ENCODE measurements at places on chromosomes 3 and 15.
A peak's percentile ranks its signal among the peaks of the same experiment; 100 is the strongest.

- DNase-seq, result no peak
These were observed 164.3 kb downstream of the CACNA1D start for GRCh38 chr3:53658613-53659193.

DNA sequence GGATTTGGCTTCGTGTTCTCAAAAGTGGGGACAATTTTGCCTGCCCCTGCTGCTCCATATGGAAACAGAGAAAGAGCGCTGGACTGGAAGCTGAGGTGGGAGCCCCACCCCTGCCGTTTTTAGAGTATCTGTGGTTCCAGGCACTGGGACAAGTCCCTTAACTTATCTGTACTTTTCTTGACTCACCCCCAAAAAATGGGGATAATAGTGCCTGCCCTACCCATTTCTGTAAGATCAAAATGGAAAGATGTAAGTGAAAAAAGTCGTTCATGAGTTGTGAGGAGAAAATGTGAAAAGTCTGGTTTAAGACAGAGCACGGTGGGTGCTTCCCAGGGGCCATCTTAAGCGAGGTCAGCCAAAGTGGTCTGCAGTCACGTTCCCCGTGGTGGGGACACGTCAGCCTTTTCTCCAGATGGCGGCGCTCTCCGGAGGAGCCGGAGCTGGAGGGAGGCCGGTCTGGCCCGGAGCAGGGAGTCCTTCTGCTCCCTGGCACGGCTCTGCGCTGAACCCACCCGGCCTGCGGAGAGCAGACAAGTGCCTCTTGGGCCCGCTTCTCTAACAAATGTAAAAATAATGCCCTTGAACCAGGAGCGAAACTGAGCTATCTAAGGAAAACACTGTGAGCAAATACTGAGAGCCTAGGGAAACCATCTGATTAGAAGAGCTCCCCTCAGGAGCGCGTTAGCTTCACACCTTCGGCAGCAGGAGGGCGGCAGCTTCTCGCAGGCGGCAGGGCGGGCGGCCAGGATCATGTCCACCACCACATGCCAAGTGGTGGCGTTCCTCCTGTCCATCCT is at the start of gene CLDN18:
Gene CLDN18, plus strand, starts transcription at position 690 of the 797 bp plus-strand sequence. Its CDS starts 61 bp downstream, at position 751.
- no peak for DNase-seq

DNA sequence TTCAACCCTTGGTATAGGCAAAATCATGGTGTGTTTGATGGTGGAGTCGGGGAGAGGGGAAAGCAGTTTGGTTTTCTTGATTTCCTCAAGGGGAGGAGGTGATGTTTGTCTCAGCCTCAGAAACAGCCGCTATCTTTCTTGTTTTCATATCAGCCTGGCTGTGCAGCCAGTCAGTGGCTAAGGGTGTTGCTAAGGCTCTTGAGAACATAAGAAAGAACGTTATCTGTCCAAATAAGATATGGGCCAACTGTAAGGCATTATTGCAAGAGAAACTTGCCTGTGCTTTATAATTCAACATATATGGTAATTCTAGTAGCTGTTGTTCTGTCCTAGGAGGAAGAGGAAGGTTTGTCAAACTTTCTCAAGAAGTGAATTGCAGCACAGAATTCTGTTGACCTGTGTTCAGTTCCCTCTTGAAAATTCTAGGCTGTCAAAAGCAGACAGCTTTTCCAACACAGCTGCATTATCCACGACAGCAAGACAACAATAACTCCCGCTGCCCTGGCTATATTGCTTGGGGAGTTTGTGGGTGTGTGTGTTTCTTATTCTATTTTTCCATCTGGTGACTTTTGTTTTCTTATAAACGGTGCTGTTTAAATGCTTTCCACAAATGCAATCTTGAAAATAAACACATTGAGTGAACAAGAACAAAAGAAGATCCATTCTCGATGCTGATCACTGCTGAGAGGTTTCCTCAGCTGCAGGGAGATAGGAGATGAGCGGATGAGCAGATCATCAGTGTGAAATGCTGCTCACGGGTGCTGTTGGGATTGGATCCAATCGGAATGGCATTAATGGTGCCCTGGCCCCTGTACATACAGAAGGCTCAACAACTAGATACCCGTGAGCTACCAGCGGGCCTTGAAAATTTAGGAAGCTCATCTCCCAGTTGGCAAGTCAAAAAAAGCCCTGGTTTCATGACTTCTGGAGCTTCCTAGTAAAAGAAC is 90.8 kb upstream of the TNFAIP8L3 start:
- peak; percentile 46 for DNase-seq

- DNase-seq, result no peak
These were observed 227.3 kb upstream of the BCHE start for GRCh38 chr3:166064476-166064875.

DNA sequence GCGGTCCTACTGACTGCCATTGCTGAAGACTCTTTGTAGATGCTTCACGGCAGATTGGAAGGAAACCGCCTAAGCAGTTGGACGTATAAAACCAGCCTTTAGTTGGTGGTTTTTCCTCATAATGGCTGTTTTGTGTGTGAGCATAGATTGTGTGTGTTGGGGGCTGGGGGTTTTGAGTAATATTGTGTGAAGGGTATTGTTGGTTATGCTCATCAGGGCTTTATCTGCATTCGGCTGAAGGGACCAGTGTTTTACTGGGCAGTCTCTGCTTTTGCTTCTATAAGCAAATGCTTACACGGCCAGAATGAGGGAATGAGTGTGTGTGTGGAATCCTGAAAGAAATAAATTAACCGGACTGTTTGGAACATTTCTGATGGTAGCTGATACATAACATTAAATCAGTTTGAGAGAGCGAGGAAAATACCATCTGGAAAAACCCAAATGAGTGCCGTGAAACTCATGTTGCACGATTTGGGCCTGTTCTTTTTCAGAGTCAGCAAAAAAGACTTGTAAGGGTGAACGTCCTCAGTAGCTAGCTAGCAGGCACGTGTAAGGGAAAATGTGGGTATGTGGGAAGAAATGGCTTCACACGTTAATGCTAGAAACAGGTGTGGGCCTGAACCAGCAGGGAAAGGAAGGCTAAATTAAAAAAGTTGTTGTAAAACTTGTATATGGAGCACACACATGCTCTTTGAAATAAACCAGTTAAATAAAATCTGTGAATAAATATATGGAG is 1.9 kb downstream of the MITF start:
- DNase-seq, result no peak

DNA sequence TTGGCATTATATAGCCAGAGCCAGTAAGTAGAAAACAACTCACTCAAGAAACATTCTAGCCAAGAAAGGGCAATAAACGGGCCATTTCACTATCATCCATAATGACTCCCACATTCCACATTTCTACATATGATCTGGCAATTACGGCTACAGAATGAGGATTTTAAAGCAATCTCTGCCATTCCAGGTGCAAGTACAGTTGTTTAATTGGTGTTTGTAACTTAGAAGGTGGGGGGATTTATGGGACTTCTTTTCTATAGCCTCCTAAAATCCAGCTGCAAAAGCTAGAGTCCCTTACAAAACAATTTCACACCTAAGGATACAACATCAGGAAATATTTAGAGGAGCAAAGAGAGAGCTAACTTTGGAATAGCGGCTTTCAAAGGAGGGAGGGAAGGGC is 295.4 kb upstream of the RORA start:
- no peak for DNase-seq

DNA sequence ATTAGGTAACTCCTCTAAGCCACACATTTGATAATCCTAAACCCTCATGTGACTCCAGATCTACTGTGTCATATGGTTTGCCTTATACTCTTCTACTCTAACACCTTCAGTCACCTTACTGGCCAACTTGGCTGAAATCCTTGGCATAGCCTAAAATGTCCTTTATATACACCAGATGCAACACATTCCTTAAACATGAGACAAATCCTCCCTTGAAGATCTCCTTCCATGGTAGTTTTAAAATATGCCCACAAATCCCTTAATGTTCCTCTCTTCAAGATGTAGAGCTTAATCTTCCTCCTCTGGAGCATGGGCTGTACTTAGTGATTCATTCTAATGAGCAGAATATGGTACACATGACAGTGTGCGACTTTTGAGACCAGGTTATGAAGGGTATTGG is 238.9 kb downstream of the SUCLG2 start:
- DNase-seq, result no peak

GRCh38 chr3:72909591-72909990 is 21.7 kb downstream of the GXYLT2 start:
- no peak for DNase-seq

GRCh38 chr3:43782541-43782940 is 91.8 kb downstream of the ABHD5 start:
- no peak for DNase-seq

DNA sequence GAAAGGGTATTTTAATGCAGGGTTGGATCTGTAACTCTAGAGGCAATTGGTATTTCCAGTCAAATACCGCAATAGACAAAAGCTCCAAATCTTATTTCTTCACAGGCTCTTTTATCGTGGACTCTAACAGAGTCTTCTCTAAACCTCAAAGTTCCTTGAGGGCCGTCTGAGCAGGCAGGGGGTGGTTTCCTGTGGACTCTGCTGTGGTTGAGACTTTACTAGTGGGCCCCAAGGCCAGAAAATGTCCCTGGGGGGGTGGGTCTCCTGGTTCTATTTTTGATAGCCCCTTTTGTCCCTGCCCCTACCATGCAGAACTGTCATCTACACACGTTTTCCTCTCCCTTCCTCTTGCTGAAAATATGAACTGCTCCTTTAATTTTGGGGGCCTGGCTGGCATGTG is 80.1 kb downstream of the ASB7 start:
- no peak for DNase-seq

DNA sequence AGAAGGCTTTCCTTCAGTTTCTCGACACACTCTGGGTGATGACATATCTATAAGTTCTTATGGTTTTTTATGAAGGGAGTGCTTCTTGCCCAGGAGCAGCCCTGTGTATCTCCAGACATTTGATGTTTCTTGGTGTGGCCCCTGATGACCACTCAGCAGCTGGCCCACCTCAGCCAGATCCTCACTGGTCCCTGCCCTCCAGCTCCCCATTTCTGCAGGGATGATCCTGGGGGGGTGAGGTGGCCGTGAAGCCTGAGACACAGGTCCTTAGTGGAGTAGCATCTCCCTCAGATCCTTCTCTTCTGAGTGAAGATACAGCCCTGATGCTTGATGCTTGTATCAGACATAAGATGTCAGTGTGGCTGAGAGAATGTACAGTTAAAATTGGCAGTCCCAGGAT is 127.7 kb downstream of the LRRC3B start:
- no peak for DNase-seq

Measured in NCI-H2081 (cell line).